ENCODE measurements at places on chromosomes 2 and 18. TPM values are rescaled to one million over a fixed set of nuclear protein-coding genes. Genes with fewer than 3 reads are reported as not detected.

IL36RN gene
- total RNA-seq: not detected

SLC40A1 gene
- 48.3 TPM for total RNA-seq

GPR75 gene
- total RNA-seq: 4.5 TPM

DYSF gene
- total RNA-seq: 15.2 TPM

CCDC85A gene
- total RNA-seq: not detected

CCDC150 gene
- total RNA-seq: 17.4 TPM

SDC1 gene
- 62.6 TPM for total RNA-seq

MOB4 gene
- total RNA-seq: 71.1 TPM

HNRNPLL gene
- total RNA-seq: 58.1 TPM

NYAP2 gene
- total RNA-seq: 0.69 TPM

REL gene
- 16.1 TPM for total RNA-seq

RGPD3 gene
- not detected for total RNA-seq

GPR39 gene
- total RNA-seq: not detected

ANKRD30BL gene
- total RNA-seq: not detected

SLC5A7 gene
- total RNA-seq: not detected

CNTNAP5 gene
- not detected for total RNA-seq

PARD6G gene
- 8.2 TPM for total RNA-seq

SERPINB7 gene
- not detected for total RNA-seq

SPR gene
- 34.3 TPM for total RNA-seq

PDE1A gene
- 1.6 TPM for total RNA-seq

MAP2 gene
- total RNA-seq: 63.3 TPM

IMPACT gene
- 15.1 TPM for total RNA-seq

COL6A3 gene
- total RNA-seq: 0.04 TPM

MAPRE3 gene
- total RNA-seq: 0.57 TPM

TMEM37 gene
- 0.67 TPM for total RNA-seq

SLC38A11 gene
- 0.18 TPM for total RNA-seq

RAB6C gene
- total RNA-seq: not detected

TXNL4A gene
- total RNA-seq: 59.4 TPM

G6PC2 gene
- not detected for total RNA-seq

ALLC gene
- not detected for total RNA-seq

CFAP65 gene
- not detected for total RNA-seq

HRH4 gene
- total RNA-seq: not detected

RAD51AP2 gene
- total RNA-seq: not detected

BOK gene
- 7.3 TPM for total RNA-seq

PAX3 gene
- 116 TPM for total RNA-seq

STEAP3 gene
- 2.2 TPM for total RNA-seq

HOXD12 gene
- total RNA-seq: not detected

ADD2 gene
- total RNA-seq: 0.08 TPM

HOXD11 gene
- 3.7 TPM for total RNA-seq

ABCG8 gene
- total RNA-seq: 0.04 TPM

MDH1B gene
- total RNA-seq: 1.3 TPM

MRPL19 gene
- 74.5 TPM for total RNA-seq

DGUOK gene
- total RNA-seq: 105 TPM

HYCC2 gene
- 6.6 TPM for total RNA-seq

All from SJCRH30 (cell line).